ENCODE measurements at places on chromosomes 2 and 18. TPM values are rescaled to one million over a fixed set of nuclear protein-coding genes. Genes with fewer than 3 reads are reported as not detected.
A peak's percentile ranks its signal among the peaks of the same experiment; 100 is the strongest.

DNA sequence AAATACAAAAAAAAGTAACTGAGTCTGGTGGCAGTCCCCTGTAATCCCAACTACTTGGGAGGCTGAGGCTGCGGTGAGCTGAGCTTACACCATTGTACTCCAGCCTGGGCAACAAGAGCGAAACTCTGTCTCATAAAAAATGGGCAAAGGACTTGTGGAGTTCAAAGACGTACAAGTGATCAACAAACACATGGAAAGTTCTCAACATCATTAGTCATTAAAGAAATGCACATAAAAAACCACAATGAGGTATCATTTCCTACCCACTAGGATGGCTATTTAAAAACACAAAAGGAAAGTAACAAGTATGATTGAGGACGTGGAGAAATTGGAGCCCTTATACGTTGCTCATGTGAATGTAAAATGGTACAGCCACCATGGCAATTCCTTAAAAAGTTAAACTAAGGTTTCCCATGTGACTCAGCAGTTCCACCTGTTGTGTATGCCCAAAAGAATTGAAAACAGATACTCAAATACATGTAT lies 52.3 kb downstream of the RAB10 start:
- H3K4me1 ChIP-seq, result no peaks in the 10 kb centered on the region
- DNase-seq, result no peak
- H3K27ac ChIP-seq, result no peak overlapping the region

GRCh38 chr18:59484561-59485328 lies 125.7 kb upstream of the LMAN1 start:
- DNase-seq, result no peak
- H3K27me3 ChIP-seq, result no peaks in the 10 kb centered on the region
- no peak overlapping the region for H3K27ac ChIP-seq
- no peak overlapping the region for H3K4me3 ChIP-seq

DNA sequence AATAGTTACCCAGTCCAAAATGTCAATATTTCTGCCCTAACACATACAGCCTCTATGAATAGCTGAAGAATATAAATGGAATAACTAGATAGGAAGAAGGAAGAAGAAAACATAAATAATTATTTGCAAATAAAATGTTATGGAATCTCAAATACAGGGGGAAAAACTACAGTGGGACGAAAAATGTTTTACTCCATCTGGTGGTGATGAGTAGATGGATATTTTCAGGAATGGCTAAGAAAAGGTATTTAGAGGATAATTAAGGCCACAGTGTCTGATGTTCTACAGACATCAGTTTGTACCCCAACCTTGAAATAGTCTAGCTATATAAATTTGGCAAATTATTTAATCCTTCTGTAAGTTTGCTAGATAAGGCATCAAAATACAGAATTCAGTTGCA lies 178.1 kb upstream of the FSHR start:
- no peak for DNase-seq
- H3K27me3 ChIP-seq, result no peaks in the 10 kb centered on the region
- no peak overlapping the region for H3K27ac ChIP-seq
- no peak overlapping the region for H3K4me3 ChIP-seq
- H3K36me3 ChIP-seq, result no peaks in the 10 kb centered on the region

DNA sequence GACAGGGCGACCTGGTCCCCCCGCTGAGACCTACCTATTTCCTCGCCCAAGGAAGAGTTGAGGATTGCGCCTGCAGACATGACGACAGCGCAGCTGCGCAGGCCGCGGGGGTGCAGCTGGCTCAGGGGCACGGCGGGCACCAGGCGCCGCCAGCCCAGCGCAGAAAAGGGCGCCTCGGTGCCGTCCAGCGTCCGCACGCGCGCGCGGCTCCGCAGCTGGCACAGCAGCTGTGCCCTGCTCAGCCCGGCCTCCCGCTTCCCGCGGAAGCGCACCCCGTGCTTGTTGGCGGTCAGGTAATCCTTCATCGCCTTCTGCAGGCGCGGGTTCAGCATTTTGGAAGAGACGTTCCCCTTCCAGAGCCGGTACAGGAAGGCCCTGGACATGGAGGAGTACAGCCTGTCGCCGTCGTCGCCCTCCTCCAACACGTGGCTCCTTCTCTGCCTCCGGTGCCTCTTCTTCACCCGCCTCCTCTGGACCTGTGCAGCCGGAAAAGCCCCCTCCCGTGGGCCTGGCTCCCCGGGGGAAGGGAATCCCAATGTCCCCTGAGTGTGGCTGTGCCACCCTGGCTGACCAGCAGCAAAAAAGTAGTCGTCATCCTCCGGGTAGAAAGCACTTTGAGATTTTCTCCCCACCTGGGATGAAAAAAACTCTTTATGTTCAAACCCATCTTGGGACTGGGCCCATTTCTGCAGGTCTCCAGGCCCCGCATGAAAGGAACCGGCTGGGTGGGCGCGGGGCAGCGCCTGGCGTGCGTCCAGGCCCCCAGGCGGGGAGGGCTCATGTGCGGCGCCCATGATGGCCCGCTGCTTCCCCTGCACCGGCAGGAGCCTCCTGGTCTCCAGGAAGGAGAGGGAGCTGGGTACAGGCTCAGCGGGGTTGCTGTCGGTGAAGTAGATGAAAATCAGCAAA lies 42.7 kb downstream of the ST6GAL2 start:
- no peak overlapping the region for H3K4me3 ChIP-seq
- H3K27ac ChIP-seq, result no peak overlapping the region
- no peaks in the 10 kb centered on the region for H3K4me1 ChIP-seq
- no peaks in the 10 kb centered on the region for H3K27me3 ChIP-seq
- no peak for DNase-seq

DNA sequence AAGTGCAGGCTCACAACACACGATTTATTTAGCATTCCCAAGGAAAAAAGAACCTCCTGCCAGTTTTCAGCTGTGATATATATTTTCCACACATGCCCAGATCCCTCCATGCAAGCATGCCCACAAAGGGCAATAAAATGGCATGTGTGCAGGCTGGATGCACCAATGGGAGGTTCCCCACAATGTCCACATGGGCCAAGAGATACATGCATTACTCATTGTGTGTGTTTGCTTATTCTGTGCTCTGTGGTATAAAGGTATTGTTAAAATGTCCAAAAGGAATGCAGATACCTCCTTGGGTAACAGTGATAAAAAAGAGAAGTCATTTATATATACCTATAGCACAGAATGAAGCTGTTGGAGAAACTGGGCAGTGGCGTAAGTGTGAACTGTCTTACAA lies 207.4 kb downstream of the FHOD3 start:
- H3K36me3 ChIP-seq, result no peaks in the 10 kb centered on the region
- no peak for DNase-seq
- H3K4me1 ChIP-seq, result no peaks in the 10 kb centered on the region
- no peak overlapping the region for H3K27ac ChIP-seq

- no peak for DNase-seq
- H3K4me1 ChIP-seq, result no peaks in the 10 kb centered on the region
- no peaks in the 10 kb centered on the region for H3K27me3 ChIP-seq
- no peaks in the 10 kb centered on the region for H3K36me3 ChIP-seq
- H3K4me3 ChIP-seq, result no peak overlapping the region
These were observed 306.7 kb downstream of the PIK3C3 start for GRCh38 chr18:42261731-42262130.

DNA sequence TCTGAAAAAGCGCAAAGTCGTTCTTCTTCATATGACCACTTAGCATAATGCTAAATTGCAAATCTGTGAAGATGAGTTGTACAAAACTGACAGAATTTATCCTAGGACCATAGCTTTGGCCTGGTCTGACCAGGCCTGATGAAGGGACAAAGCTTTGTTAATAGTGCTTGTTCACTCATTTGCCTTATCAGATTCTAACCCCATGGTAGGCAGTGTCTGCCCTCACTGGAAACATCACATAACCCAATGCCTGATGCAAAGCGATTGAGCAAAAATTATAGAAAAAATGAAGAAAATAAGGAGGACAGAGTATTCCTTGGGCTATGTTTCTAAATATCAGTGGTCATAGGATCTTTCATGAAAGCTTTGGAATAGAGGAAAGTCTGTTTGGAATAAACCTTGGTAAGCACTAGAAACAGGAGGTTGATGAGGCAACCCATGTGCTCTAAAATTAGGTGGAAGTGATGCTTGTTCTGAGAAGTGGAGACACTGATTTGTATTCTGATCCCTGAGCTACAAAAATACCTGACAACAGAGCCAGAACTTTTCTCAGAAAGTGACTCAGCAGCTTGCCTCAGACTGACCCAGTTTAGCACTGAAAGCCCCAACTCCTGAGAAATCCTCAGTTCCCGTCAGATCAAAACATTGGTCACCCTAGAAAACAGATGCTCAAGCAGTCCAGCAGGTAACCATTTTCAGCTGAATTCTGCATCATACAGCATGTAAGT lies 131.4 kb upstream of the MAPRE2 start:
- no peak for DNase-seq
- H3K27ac ChIP-seq, result no peak overlapping the region
- H3K27me3 ChIP-seq, result no peaks in the 10 kb centered on the region
- H3K4me1 ChIP-seq, result peaks cover 6% of the 10 kb centered on the region

- peaks cover 16% of the 10 kb centered on the region for H3K36me3 ChIP-seq
- no peaks in the 10 kb centered on the region for H3K4me1 ChIP-seq
- no peak for DNase-seq
- H3K27me3 ChIP-seq, result no peaks in the 10 kb centered on the region
These were observed 101.9 kb downstream of the COL3A1 start for GRCh38 chr2:189076120-189076519.

DNA sequence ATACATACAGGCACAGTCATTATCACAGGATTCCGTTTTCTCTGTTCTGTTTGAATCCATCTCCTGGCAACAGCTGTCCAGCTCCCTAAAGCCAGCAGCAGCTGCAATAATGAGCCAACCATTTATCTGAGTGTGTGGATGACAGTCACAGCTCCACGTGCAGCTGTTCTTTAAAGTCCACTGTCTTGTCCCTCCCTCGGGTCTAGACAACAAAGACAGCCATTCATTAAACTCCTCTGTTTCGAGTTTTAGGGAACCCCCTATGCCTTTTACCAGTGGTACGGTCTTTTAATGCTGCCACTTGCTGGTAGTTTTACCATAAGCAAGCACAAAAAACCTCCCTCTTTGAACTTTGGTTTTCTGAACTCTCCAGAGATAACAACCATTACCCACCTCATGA lies 16.0 kb upstream of the MSGN1 start:
- H3K27me3 ChIP-seq, result peaks cover 2% of the 10 kb centered on the region
- peak; percentile 11 for DNase-seq
- H3K4me3 ChIP-seq, result no peak overlapping the region
- no peaks in the 10 kb centered on the region for H3K36me3 ChIP-seq

- H3K4me3 ChIP-seq, result no peak overlapping the region
- no peak overlapping the region for H3K27ac ChIP-seq
- no peak for DNase-seq
- no peaks in the 10 kb centered on the region for H3K27me3 ChIP-seq
- H3K36me3 ChIP-seq, result peaks cover 30% of the 10 kb centered on the region
These were observed 50.4 kb upstream of the MCM6 start for GRCh38 chr2:135926605-135927004.

DNA sequence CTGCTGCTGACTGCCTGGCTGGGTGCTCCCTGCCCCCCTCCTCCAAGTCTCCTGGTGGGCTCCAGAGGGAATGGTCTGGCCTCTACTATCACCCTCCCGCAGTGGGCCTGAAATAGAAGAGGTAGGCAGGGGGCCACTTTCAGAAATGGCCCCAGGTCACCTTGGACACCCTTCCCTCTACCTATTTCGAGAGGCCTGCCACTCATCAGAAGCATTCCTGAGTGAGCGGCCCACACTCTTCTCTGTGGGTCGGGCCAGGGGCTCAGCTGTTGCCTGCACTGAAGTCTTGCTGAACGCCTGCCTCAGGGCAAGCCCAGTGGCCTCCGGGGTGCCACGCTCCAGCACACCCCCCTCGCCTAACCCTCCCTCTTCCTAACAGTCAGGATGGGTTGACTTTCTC lies 124.9 kb downstream of the TNS1 start:
- no peaks in the 10 kb centered on the region for H3K27me3 ChIP-seq
- H3K36me3 ChIP-seq, result peaks cover 33% of the 10 kb centered on the region
- no peak overlapping the region for H3K4me3 ChIP-seq
- H3K4me1 ChIP-seq, result no peaks in the 10 kb centered on the region
- no peak for DNase-seq

DNA sequence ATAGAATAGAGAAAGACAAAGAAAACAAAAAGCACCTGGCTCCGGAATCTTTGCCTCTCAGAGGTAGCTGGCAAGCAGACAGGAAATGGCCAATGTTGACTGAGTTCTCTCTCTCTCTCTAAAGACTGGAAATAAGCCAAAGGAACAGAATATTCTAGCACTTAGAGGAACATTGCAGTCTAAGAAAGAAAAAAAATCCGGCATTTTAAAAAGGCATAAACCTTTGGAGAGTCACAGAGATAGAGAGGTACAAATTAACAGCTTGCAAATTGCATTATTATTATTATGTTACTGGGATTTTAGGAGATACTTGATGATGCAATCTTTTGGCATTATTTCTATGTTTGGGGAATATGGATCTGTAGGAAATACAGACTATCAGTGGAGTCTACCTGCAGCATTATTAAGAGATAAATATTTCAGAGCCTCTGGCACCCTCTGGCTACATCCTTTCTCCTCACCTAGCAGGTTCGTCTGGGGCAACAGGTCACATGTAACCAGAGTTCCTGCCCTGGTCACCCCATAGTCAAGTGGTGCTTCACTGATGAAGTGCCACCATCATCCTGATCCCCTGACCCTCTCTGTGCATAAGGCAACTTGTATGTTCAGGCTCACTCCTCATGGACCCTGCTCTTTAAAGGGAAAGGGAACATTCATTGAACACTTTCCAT lies 318.9 kb upstream of the ACVR2A start:
- no peaks in the 10 kb centered on the region for H3K4me1 ChIP-seq
- no peak overlapping the region for H3K27ac ChIP-seq
- H3K36me3 ChIP-seq, result no peaks in the 10 kb centered on the region

- H3K4me3 ChIP-seq, result no peak overlapping the region
- H3K27me3 ChIP-seq, result peaks cover 37% of the 10 kb centered on the region
- H3K27ac ChIP-seq, result no peak overlapping the region
- H3K4me1 ChIP-seq, result peaks cover 4% of the 10 kb centered on the region
- DNase-seq, result no peak
- no peaks in the 10 kb centered on the region for H3K36me3 ChIP-seq
These were observed 117.3 kb downstream of the MSH2 start for GRCh38 chr2:47520302-47520630.

GRCh38 chr2:170024721-170025120 lies 153.2 kb upstream of the MYO3B start:
- H3K4me3 ChIP-seq, result no peak overlapping the region
- no peak for DNase-seq
- H3K27me3 ChIP-seq, result no peaks in the 10 kb centered on the region
- H3K36me3 ChIP-seq, result peaks cover 8% of the 10 kb centered on the region
- no peak overlapping the region for H3K27ac ChIP-seq

GRCh38 chr2:235390108-235390815 lies 103.6 kb upstream of the AGAP1 start:
- no peak overlapping the region for H3K4me3 ChIP-seq
- H3K27me3 ChIP-seq, result peaks cover 5% of the 10 kb centered on the region
- H3K36me3 ChIP-seq, result no peaks in the 10 kb centered on the region
- no peaks in the 10 kb centered on the region for H3K4me1 ChIP-seq
- no peak for DNase-seq

- H3K36me3 ChIP-seq, result no peaks in the 10 kb centered on the region
- no peaks in the 10 kb centered on the region for H3K4me1 ChIP-seq
- no peak overlapping the region for H3K27ac ChIP-seq
- H3K4me3 ChIP-seq, result no peak overlapping the region
These were observed 12.8 kb upstream of the GNLY start for GRCh38 chr2:85681372-85681763.

FBXO41 gene
- polyA plus RNA-seq, result 2.4 TPM

NOL4 gene
- 6.5 TPM for polyA plus RNA-seq

CYP26B1 gene
- polyA plus RNA-seq, result 6.1 TPM

CFC1 gene
- polyA plus RNA-seq, result 3.7 TPM

SCYGR2 gene
- not detected for polyA plus RNA-seq

DYNAP gene
- polyA plus RNA-seq, result 0.37 TPM

DUSP28 gene
- polyA plus RNA-seq, result 6.6 TPM

Measured in large intestine (tissue), 12 donors.